ENCODE measurements at places on chromosomes 5 and 9. TPM values are rescaled to one million over a fixed set of nuclear protein-coding genes. Genes with fewer than 3 reads are reported as not detected.
A peak's percentile ranks its signal among the peaks of the same experiment; 100 is the strongest.

GRCh38 chr9:23587433-23587832 lies 238.6 kb downstream of the ELAVL2 start:
- DNase-seq: no peak

- DNase-seq: no peak
Measured at GRCh38 chr9:83449166-83449565, 89.0 kb downstream of the FRMD3 start.

- peak; percentile 98 for DNase-seq
Measured at GRCh38 chr5:41527201-41527779, 16.9 kb upstream of the PLCXD3 start.

DNA sequence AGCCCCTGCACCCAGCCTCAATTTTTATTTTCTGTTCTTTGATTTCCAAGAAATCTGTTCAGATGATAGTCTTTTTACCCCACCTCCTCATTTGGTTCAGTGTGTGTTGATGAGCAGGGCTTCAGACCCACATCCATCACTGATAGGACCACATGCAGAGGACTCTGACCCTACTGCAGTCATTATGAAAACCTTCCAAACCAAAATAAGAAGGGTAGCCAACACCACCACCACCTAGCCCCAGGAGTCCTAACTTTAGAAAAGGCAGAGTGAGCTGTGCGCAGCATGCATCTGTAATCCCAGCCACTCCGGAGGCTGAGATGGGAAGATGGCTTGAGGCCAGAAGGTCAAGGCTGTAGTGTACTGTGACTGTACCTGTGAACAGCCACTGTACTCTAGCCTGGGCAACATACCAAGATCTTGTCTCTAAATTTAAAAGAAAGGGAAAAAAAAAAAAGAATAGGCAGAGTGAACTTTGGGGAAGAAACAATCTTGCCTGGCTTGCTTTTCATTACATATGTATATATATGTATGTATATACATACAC lies 13.0 kb downstream of the CDKN2AIPNL start:
- no peak for DNase-seq

- peak; percentile 64 for DNase-seq
Measured at GRCh38 chr5:139694556-139695177, 46.5 kb downstream of the CXXC5 start.

DNA sequence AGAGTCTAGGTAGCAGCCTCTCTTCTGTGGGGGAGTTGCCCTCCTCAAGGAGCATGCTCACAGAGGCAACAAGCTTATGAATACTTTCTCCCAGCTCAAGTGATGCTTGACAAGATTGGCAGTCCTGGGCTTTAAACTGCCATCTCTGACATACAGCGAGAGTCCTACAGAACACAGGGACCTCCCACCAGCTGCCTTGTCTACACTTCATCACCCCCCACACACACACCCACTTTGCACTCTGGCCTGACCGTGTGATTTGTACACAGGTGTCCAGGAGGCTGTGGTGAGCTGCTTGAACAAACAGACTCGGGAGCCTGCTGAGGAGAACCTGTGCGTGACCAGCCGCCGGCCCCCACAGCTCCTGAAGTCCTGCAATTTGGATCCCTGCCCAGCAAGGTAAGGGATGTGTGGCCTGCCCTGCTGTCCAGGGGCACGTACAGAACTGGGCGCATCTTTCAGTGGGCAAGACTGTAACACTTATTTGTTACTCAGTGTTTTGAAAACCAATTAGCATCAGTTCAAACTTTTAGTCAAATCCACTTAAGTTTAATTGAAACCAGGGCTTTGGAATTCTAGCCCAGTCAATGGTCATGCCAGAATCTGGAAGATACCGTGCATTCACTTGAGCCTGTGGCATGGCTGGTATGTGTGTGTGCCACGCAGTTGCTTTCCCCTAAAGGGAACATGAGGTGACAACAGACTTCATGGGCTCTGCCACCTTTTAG lies 247.5 kb downstream of the ADAMTSL1 start:
- DNase-seq: peak; percentile 52

Gene CDC25C
- total RNA-seq: 5.9 TPM

Gene TRPM3
- total RNA-seq: not detected
